ENCODE measurements at places on chromosomes 2 and 18.

DNA sequence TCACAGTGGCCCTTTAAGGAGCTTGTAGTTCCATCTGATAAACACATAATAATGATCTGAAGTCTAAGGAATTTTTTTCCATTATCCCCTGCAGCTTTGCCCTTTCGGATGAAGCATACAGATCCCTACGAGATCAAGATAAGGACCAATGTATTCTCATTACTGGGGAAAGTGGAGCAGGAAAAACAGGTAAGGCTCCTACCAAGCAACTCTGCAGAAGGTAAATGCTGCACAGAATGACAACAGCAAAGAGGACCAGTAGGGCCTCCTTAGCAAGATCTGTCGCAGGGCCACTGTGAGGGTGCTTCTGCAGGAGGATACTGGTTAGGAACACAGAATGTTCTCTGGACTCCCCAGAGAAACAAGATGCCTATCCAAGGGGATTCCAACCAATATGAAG, 84.6 kb downstream of the MYO1B start:
- no peak for DNase-seq

- no peak for DNase-seq
Measured at GRCh38 chr2:157784169-157784822, 91.8 kb downstream of the ACVR1 start.

- DNase-seq = no peak
Measured at GRCh38 chr2:27108221-27108620, 10.7 kb downstream of the CGREF1 start.

- no peak for DNase-seq
Measured at GRCh38 chr2:190380962-190381412, 27.2 kb upstream of the MFSD6 start.

- DNase-seq = no peak
Measured at GRCh38 chr2:110883406-110883805, 151.0 kb downstream of the ACOXL start.

GRCh38 chr2:108612153-108612513, 77.9 kb downstream of the LIMS1 start:
- DNase-seq = no peak

DNA sequence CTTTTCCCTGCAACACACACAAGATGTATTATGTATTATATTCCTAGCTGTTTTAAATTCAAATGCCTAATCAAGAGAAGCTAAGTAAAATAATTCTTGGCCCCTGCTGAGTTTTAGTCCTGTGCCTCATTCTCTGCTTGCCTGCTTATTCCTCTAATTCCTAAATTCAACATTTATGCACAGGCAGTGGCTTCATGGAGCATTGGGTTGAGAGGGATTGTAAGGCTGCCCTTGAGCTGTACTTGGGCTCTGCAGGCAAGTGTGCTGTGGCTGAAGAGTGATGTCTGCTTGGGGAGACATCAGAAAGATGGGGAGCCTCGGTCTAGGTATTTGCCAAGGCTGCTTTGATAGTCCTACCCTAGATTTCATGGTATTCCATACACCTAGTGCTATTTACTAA, 27.8 kb downstream of the KIF5C start:
- DNase-seq = no peak

DNA sequence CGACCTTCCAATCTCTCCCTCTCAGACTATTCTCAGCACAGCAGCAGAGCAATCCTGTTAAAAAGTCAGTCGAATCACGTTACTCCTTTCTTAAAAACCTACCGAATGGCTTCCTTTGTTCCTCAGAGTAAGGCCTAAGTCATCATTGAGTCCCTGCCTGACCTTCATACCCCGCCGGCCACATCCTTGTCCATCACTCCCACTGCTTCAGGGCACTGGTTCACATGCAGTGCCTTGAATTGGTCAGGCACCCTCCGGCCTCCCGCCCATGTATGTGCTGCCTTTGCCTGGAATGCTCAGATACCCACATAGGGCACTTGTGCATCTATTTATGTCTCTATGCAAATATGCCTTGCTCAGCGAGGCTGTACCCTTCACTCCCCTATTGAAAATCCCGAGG, 206.4 kb downstream of the DLGAP1 start:
- DNase-seq = no peak

DNA sequence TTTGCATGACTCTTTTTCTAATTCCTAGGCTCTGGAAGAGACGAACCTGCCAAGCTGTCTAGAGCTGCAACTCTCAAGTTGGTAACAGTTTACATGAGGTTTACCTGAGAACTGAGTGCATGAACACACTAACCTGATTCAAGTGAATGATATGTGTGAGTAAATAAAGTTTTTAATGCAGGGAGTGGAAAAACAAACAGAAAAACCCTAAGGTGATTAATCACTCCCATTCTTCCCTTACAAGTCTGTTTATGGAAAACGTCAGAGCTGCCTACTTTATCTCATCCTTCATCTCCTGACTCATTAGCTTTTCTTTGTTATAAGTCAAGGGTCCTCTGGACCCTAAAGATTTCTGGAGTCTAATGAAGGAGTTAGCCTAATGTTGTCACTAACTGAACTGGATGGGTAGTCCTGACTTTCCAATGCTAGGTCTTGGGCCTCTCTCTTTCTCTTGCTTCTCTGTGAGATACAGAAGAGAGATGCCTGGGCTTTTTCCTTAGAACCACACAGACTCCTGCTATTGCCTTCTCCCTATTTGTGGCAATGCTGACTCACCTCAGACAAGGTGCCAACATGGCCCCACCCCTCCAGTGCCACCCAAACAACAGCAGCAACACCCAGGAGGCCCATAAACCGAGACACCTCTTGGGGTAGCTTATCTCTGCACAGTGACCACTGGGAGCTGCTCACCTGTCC, 952.4 kb downstream of the EPHA4 start:
- DNase-seq = no peak
